ENCODE measurements at places on chromosomes 5 and 9.

- no peak for DNase-seq
Observed at GRCh38 chr5:91114658-91115057, 268.5 kb downstream of the ARRDC3 start.

GRCh38 chr5:92605591-92605990 lies 975.4 kb downstream of the NR2F1-AS1 start:
- DNase-seq: no peak

- DNase-seq: no peak
Observed at GRCh38 chr9:133779081-133779480, 40.9 kb upstream of the SARDH start.

GRCh38 chr5:36569491-36569890 lies 36.9 kb upstream of the SLC1A3 start:
- no peak for DNase-seq

DNA sequence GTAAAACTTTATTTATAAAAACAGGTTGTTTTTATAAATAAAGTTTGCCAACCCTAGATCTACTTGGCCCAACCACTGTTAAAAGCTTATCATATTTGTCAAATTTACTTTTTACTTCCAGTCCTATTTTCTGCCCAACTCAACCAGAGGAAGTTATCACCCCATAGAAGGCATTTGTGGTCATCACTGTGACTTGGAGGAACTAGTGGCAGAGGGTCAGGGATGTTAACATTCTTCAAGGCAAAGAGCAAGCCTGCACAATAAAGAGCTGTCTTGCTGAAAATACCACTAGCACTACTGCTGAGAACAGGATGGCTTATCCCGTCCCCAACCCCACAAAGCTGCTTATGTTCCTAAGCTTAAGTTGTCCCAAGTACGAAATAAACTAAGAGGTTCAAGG lies 22.3 kb downstream of the TTC33 start:
- DNase-seq: no peak

DNA sequence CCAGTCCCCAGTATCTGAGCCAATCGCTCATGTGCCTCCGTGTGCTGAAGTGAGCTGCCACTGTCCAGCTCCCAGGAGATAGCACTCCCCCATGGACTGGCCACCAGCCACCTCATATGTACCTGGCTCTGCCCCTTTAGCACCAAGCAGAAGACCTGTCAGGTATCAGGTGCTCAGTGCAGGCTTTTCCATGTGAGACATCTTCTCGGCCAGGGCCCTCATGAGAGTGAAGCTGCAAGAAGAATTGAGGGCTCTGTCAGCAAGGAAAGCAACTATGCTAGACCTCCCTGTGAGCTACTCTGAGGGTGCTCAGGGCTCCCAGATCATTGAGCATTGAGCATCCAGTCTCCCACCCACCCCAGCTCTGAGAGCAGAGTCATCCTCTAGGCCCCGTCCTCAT lies 264.2 kb upstream of the ADAMTS16 start:
- no peak for DNase-seq

DNA sequence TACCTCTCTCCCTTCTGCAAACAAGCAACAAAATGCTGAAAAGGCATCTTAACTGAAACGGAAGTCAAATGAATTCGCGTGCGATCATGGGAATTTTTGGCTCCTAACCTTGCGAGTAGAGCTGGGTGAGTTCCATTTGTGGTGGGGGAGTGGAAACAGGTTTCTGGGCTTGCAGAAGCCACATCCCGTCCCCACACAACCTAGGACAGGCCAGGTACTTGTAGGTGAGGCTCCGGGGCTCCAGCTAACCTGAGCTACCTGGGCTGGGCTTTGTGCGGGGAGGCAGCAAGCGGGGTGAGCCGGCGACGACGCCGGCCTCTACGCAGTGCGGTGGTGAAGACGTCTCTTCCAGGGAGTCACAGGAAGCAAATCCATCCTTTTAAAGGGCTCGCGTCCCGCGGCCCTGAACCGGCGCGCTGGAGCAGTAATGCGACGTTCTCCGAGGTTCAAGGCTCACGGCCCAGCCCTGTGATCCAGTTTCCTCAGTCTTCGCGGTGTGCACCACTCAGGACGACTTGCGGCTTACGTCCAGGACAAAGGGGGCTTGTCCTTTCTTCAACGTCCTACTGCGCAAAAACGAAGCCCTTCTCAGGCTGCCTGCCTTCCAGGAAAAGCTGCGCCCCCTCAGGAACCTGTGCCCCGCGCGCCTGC lies 567 bp upstream of the SPIN1 start:
- no peak for DNase-seq

GRCh38 chr5:68953231-68953874 lies 140.5 kb upstream of the SLC30A5 start:
- DNase-seq: no peak

DNA sequence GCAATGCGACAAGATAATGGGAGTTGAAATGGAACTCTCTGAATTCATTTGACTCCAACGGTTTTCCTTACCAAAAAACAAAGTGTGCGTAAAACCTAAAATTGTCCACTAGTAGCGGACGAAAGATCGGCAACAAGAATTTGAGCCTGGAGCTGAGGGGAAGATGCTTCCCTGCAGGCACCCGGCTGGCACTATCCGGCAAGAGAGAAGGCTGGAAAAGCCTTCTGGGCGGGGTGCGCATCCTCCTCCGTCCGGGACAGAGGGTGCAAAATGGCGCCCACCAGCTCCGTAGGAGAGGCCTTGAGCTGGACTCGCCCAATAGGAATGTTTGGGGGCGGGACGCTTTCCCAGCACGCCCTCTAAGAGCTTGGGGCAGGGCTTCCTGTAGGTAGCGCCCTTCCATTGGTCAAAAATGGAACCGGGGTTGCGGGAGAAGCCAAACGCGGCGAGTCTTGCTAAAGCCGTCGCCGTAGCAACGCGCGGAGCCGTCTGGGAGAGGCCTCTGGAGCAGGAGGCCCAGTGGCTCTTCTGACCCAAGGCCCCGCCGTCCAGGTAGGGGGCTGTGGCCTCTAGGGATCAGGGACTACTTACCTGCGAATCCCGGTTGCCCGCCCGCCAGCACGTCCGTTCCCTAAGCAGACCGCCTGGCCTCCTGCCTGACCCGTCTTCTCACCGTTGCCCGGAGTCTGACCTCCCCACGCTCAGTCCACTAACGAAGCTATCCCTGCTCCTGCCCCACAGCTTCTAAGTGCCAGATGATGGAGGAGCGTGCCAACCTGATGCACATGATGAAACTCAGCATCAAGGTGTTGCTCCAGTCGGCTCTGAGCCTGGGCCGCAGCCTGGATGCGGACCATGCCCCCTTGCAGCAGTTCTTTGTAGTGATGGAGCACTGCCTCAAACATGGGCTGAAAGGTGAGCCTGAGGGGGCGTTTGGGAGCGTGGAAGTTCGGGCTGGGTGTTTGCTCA lies 9.2 kb downstream of the RUFY1 start:
- peak; percentile 43 for DNase-seq

- no peak for DNase-seq
Observed at GRCh38 chr9:117672369-117672768, 31.8 kb upstream of the TLR4 start.

GRCh38 chr5:168876419-168876818 lies 297.3 kb upstream of the PANK3 start:
- no peak for DNase-seq

DNA sequence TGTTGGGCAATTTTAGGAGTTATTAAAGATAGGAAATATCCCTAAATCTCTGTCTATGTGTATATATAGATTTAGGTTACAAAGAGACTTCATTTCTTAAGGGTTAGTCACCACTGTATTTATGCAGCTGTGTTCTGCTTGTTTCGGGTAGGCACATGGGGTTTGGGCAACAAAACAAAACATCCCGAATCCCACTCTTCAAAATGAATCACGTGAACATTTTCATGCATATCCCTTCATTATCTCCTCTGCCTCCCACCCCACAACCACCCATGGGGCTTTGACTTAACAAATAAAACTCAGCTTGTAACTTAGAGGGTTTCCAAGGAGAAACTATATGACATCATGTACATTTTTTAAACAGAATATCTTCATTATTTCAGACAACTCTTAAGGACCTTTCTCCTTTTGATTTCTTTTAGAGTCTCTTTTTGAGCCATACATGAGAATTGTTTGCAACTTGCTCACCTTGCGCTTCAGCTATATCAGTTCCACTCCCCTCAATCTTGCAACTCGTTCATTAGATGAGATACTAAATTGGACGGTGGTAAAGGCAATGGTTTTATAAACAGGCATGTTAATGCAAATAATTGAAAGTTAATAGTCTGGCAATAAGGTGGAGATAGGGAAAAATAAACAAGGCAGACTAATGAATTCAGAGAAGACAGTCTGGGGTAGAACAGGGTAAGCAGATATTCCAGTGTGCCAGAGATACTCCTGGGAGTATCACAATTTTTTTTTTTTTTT lies 136.7 kb downstream of the CD180 start:
- DNase-seq: no peak

DNA sequence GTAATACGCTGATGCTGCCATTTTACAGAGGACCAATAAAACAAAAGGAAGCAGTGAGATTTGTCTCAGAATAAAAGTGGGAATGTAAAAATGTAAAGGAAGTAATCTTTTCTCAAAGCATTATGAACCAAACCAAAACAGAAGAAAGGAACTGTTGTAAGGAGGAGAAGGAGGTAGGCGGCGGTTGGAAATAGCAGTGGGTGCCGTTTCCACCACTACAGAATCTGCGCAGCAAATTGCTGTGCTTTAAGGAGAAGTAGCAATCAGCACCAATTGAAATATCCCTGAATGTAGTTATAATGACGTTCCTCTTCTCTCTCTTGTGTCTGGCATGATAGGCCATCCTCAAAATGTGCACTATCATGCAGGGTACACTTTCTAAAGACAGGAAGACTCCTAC lies 455.1 kb upstream of the TLE4 start:
- DNase-seq: no peak
